Memory B cell (primary cell): ENCODE measurements at places on chromosomes 3 and 15.

DNA sequence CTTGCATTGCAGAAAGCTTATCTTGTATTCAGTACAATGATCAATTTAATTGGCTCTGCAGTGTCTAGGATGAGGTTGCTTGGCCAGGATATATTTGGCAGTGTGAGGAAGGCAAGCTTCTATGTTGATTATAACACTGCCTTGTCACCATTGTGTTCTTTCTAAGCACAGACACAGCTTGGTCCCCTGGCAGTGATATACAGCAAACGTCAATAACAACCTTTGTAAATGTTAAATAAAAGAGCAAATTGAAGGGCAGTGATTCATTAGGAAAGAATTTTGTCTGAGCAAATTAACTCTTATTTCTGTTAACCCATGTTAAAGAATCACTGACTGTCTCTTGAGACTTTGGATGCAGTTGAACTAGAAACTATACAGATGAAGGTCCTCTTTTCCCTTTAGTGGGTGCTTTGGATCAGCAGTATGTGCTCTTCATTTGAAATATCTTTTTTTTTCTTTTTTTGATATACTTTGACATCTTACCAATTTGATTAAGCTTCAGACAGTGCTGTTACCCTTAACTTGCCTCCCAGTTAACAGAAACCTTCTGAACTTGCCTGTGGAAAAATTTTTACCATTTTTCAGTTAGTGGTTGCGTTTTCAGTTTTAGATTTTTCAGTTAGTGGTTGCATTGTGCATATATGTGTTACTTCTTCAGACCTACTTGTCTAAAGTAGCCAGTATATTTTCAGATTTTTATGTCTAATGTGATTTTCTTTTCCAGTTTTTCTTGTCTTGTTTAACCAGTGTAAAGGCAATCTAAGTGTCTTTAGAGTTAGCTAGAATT lies 199.8 kb downstream of the TCF12 start:
- peaks cover 19% of the 10 kb centered on the region for H3K4me1 ChIP-seq
- H3K36me3 ChIP-seq = peaks cover 13% of the 10 kb centered on the region
- DNase-seq = no peak
- no peaks in the 10 kb centered on the region for H3K27me3 ChIP-seq

GRCh38 chr15:96243701-96244100 lies 86.8 kb upstream of the NR2F2 start:
- DNase-seq = no peak
- no peaks in the 10 kb centered on the region for H3K36me3 ChIP-seq
- no peak overlapping the region for H3K4me3 ChIP-seq
- H3K27me3 ChIP-seq = no peaks in the 10 kb centered on the region
- no peaks in the 10 kb centered on the region for H3K4me1 ChIP-seq

- H3K27me3 ChIP-seq = no peaks in the 10 kb centered on the region
- no peak overlapping the region for H3K4me3 ChIP-seq
- no peaks in the 10 kb centered on the region for H3K4me1 ChIP-seq
- no peak for DNase-seq
These were observed 1370.6 kb downstream of the SI start for GRCh38 chr3:163707659-163708058.

GRCh38 chr3:109973733-109974132 lies 636.4 kb upstream of the DPPA4 start:
- no peak for DNase-seq
- H3K4me3 ChIP-seq = no peak overlapping the region

- no peak overlapping the region for H3K4me3 ChIP-seq
- H3K36me3 ChIP-seq = no peaks in the 10 kb centered on the region
- H3K27me3 ChIP-seq = peaks cover 16% of the 10 kb centered on the region
- peaks cover 3% of the 10 kb centered on the region for H3K4me1 ChIP-seq
These were observed 33.4 kb upstream of the PCSK6 start for GRCh38 chr15:101522621-101523559.

- H3K4me1 ChIP-seq = peaks cover 7% of the 10 kb centered on the region
- peaks cover 9% of the 10 kb centered on the region for H3K27me3 ChIP-seq
- no peaks in the 10 kb centered on the region for H3K36me3 ChIP-seq
- no peak for DNase-seq
These were observed 1.1 kb downstream of the TICRR start for GRCh38 chr15:89576417-89576773.

DNA sequence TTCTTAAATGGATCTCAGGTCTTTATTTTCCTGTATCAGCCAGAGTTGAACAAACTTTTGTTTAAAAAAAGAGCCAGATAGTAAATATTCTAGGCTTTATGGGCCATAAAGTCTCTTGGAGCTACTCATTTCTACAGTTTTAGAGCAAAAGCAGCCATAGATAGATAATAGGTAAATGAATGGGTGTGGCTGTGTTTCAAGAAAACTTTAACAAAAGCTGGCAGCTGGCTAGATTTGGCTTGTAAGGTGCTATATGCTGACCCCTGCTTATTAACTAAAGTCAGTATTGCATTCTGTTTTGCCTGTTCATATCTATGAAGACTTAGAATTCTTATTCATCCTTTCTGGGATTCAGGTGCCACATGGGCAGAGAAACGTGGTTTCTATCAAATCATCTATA lies 29.0 kb downstream of the MFN1 start:
- no peak for DNase-seq
- no peaks in the 10 kb centered on the region for H3K27me3 ChIP-seq
- H3K27ac ChIP-seq = no peak overlapping the region
- H3K36me3 ChIP-seq = peaks cover 11% of the 10 kb centered on the region
- H3K4me3 ChIP-seq = no peak overlapping the region

GRCh38 chr3:48927928-48928327 lies 9.3 kb downstream of the ARIH2 start:
- no peaks in the 10 kb centered on the region for H3K27me3 ChIP-seq
- peaks cover 36% of the 10 kb centered on the region for H3K36me3 ChIP-seq
- H3K4me3 ChIP-seq = no peak overlapping the region
- H3K27ac ChIP-seq = no peak overlapping the region
- no peak for DNase-seq
- peaks cover 34% of the 10 kb centered on the region for H3K4me1 ChIP-seq

- DNase-seq = no peak
- H3K27me3 ChIP-seq = peaks cover 14% of the 10 kb centered on the region
- no peak overlapping the region for H3K27ac ChIP-seq
- no peak overlapping the region for H3K4me3 ChIP-seq
- no peaks in the 10 kb centered on the region for H3K4me1 ChIP-seq
- H3K36me3 ChIP-seq = no peaks in the 10 kb centered on the region
These were observed 19.9 kb upstream of the LRRC2 start for GRCh38 chr3:46585799-46586693.

DNA sequence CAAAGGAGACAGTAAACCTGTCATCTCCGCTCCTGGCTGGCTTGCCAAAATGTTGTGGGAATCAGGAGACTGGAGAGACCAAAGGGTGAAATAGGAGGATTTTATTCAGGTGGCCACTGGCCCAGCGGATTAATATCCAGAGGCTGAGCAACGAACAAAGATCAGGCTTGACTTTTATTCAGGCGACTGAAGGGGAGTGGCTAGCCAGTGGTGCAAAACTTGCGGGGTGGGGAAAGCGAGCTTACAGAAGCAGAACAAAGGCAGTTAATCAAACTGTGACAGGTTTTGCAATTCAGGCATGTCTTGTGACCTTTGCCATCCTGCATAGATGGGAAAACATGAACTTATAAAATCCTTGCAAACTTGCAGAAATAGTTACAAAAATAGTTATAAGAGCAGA lies 19.8 kb upstream of the ACAD9 start:
- no peak overlapping the region for H3K4me3 ChIP-seq
- H3K27ac ChIP-seq = no peak overlapping the region
- H3K4me1 ChIP-seq = no peaks in the 10 kb centered on the region

DNA sequence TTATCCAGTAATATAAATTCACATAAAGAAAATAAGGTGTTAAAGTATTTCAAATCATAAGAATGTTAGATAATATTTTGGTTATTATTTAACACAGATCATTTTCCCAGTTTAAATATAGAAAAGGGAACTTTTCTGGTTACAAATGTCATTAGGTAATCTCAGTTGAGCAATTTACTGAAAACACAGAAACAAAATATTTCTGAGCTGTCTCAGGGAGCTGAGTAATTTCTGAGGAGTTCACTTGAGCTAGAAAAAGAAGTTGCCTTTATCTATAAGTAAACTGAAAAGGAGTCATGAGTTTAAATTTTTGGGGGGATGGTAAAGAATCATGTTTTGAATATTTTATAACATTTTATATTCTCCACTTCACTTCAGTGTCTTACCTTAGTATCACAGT lies 855.4 kb upstream of the ARPP21 start:
- no peak for DNase-seq
- no peaks in the 10 kb centered on the region for H3K4me1 ChIP-seq
- H3K36me3 ChIP-seq = no peaks in the 10 kb centered on the region
- no peaks in the 10 kb centered on the region for H3K27me3 ChIP-seq

DNA sequence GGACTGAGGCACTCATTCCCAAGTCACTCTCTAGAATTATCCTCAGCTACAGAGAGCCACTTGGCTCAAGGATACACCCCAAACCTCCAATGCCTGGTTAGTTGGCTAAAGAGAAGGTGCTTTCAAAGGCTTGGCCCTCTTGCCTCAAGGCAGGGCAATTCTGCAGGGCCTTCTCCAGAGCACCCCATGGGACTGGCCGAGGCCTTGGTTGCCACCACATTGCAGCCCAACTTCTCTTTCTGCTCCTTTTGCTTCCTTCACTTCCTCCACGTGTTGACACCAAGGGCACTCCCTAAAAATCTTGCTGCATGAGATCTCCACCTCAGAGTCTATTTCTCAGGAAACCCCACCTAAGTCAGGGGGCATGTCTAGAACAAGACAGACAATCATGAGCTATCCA lies 36.7 kb downstream of the MEGF11 start:
- H3K4me1 ChIP-seq = no peaks in the 10 kb centered on the region
- no peak overlapping the region for H3K4me3 ChIP-seq
- DNase-seq = no peak
- H3K36me3 ChIP-seq = no peaks in the 10 kb centered on the region
- peaks cover 6% of the 10 kb centered on the region for H3K27me3 ChIP-seq

- H3K27ac ChIP-seq = peak overlapping the region; percentile 94
- H3K27me3 ChIP-seq = no peaks in the 10 kb centered on the region
- peak; percentile 16 for DNase-seq
- H3K36me3 ChIP-seq = no peaks in the 10 kb centered on the region
- peak overlapping the region; percentile 87 for H3K4me3 ChIP-seq
- H3K4me1 ChIP-seq = peaks cover 37% of the 10 kb centered on the region
These were observed 75.0 kb upstream of the MBNL1 start for GRCh38 chr3:152193673-152194267.

- no peak for DNase-seq
- H3K4me3 ChIP-seq = no peak overlapping the region
- H3K4me1 ChIP-seq = peaks cover 5% of the 10 kb centered on the region
- peaks cover 5% of the 10 kb centered on the region for H3K27me3 ChIP-seq
- H3K36me3 ChIP-seq = no peaks in the 10 kb centered on the region
- no peak overlapping the region for H3K27ac ChIP-seq
These were observed 5.5 kb upstream of the ARRDC4 start for GRCh38 chr15:97955035-97955434.

DNA sequence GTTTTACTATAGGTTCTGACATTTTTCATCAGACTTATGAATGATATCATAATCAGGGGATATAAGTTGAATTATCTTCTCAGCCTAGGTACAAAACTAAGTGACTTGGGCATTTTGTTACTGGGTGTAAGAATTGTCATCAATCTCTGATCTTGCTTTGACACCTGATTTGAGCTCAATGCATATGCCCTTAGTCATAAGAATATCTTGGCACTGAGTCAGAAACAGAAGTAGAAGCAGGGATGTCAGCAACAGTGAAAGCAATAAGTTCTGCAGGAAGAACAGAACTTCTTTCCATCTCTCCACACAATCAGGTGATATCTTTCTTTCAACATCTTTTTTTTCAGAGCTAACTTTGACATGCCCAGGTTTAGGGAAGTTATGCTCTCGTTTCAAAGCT lies 14.6 kb downstream of the SLITRK3 start:
- H3K4me1 ChIP-seq = no peaks in the 10 kb centered on the region
- no peaks in the 10 kb centered on the region for H3K36me3 ChIP-seq
- no peak overlapping the region for H3K4me3 ChIP-seq
- no peak overlapping the region for H3K27ac ChIP-seq
- no peak for DNase-seq

GRCh38 chr15:66251790-66252684 lies 1.5 kb downstream of the MEGF11 start:
- H3K27me3 ChIP-seq = peaks cover 37% of the 10 kb centered on the region
- H3K4me3 ChIP-seq = peak overlapping the region; percentile 71
- peaks cover 3% of the 10 kb centered on the region for H3K36me3 ChIP-seq
- no peak overlapping the region for H3K27ac ChIP-seq

- DNase-seq = no peak
- no peaks in the 10 kb centered on the region for H3K4me1 ChIP-seq
- H3K4me3 ChIP-seq = no peak overlapping the region
- no peak overlapping the region for H3K27ac ChIP-seq
- no peaks in the 10 kb centered on the region for H3K27me3 ChIP-seq
These were observed 339.3 kb downstream of the NSUN3 start for GRCh38 chr3:94402126-94402525.

DNA sequence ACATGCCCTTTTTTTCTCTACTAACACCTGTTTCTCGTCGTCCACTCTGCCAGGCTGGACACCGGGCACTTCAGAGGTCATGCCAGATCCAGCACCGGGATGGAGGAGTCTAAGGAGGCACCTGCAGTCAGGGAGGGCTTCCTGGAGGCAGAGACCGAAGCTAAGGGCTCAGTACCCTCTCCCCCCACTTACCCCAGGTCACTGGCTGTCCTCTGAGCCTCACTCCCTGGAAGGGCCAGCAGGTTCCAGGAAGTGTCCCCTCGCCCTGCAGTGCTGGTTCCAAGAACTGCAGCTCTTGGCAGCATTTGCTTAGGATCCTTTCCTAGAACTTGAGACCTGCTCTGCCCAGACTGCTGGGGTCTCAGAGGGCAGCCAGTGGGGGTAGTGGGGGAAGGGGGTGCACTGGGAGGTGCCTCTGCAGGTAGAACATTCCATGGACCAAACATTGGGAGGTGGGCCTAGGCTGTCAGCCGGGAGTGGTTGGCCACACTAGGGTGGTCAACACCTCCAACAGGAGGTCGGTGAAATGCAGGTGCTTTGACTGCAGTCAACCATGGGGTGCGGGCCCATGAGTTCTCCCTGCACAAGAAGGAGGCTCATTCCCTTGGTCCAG lies 11.3 kb downstream of the CISH start:
- H3K4me1 ChIP-seq = peaks cover 12% of the 10 kb centered on the region
- no peaks in the 10 kb centered on the region for H3K27me3 ChIP-seq
- H3K36me3 ChIP-seq = no peaks in the 10 kb centered on the region
- no peak for DNase-seq

GRCh38 chr3:42263354-42264346 lies 2.3 kb downstream of the CCK start:
- peaks cover 3% of the 10 kb centered on the region for H3K4me1 ChIP-seq
- peaks cover 22% of the 10 kb centered on the region for H3K27me3 ChIP-seq
- no peak for DNase-seq
- H3K27ac ChIP-seq = no peak overlapping the region
